CD4-positive, CD25-positive, alpha-beta regulatory T cell (primary cell): ENCODE measurements at places on chromosomes 4 and X. TPM values are rescaled to one million over a fixed set of nuclear protein-coding genes. Genes with fewer than 3 reads are reported as not detected.

GRCh38 chr4:175758050-175759024 is 53.7 kb downstream of the GPM6A start:
- H3K27ac ChIP-seq = no peak overlapping the region
- H3K27me3 ChIP-seq = no peaks in the 10 kb centered on the region

DNA sequence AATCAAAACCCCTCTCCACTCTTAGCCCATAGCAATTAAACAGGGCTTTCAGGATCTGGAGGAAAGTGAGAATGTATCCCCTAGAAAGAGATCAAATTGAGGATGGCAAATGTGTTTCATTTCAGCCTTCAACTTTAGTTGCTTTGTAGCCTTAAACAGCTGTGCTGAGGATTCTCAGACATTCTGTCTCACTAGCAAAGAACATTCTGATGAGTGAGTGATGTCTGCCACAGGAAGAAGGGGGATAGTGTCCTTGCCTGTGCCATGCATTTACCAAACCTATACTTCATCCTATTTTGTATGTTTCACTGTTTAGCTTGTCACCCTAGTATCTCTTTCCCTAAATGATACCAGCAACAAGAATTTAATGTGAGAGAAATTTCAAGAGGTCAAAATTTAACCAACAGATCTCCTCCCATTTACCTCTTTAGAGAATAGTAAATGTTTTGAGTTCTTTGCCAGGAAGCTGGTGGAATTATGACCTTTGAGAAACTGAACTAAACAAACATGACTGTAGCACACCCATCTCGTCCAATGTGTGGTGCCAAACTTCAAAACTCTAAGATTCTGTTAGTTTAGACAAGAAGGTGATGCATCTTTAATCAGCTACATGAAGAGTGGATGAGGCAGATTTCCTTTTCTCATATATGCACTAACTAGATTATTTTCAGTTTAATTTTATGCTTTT is 165.6 kb downstream of the PALLD start:
- H3K27ac ChIP-seq = no peak overlapping the region
- no peaks in the 10 kb centered on the region for H3K36me3 ChIP-seq
- H3K4me1 ChIP-seq = no peaks in the 10 kb centered on the region
- no peak for DNase-seq
- H3K4me3 ChIP-seq = no peak overlapping the region

GRCh38 chr4:57194068-57194611 is 84.0 kb upstream of the IGFBP7 start:
- no peaks in the 10 kb centered on the region for H3K27me3 ChIP-seq
- no peak for DNase-seq
- no peaks in the 10 kb centered on the region for H3K4me1 ChIP-seq
- H3K27ac ChIP-seq = no peak overlapping the region

GRCh38 chr4:165806613-165807012 is 66.4 kb upstream of the TLL1 start:
- H3K4me3 ChIP-seq = no peak overlapping the region
- no peaks in the 10 kb centered on the region for H3K4me1 ChIP-seq
- DNase-seq = no peak
- H3K36me3 ChIP-seq = no peaks in the 10 kb centered on the region
- H3K27me3 ChIP-seq = no peaks in the 10 kb centered on the region

- H3K27ac ChIP-seq = no peak overlapping the region
- no peaks in the 10 kb centered on the region for H3K36me3 ChIP-seq
- H3K4me3 ChIP-seq = no peak overlapping the region
Measured at GRCh38 chr4:189374176-189374575, 566.5 kb upstream of the FRG1 start.

DNA sequence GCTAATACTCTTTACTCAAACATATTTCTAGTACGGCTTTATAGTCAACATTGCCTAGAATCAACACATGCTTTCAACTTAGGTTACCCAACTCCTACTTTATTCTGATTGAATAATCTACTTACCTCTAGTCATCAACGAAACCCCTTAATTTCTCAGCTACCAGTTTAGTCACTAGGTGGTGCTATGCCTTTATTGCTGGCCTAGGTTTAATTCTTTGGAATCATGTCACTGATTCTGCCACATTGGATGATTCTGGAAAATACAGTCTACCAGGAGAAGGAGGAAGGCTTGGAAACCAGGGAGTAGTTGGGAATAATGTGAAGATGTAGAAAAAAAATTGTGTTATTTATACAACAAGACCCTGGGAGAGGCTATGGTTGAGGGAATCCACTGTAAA is 167.7 kb downstream of the DCAF12L2 start:
- H3K4me3 ChIP-seq = no peak overlapping the region
- no peaks in the 10 kb centered on the region for H3K27me3 ChIP-seq
- H3K27ac ChIP-seq = no peak overlapping the region
- no peaks in the 10 kb centered on the region for H3K36me3 ChIP-seq
- DNase-seq = peak; percentile 1

DNA sequence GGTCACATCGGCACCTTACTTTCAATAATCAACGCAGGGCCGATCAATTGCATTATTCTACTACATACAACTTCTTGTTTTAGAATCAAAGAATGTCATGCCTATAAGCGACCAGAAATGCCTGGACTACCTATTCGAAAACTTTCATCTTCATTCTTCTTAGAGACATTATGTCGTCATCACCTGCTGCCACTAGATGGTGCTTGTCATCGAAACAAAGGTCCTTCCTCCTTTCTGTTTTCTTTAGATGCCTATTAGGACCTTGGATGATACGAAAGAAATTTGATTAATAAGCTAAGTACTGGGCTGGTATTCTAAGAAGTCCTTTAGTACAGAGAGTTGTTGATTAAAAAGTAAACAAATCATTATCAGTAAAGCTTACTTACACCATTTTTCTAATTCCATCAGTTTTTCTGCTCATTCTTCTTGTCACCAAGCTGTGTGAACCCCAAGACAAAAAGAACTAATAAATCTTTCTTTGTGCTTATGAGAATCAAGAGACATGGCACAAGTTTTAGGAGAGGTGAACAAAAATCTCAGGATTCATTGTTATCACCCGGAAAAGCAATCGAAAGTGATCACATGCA is 154.5 kb upstream of the SLC4A4 start:
- no peak overlapping the region for H3K4me3 ChIP-seq
- no peak for DNase-seq
- H3K36me3 ChIP-seq = no peaks in the 10 kb centered on the region
- H3K4me1 ChIP-seq = peaks cover 18% of the 10 kb centered on the region
- peaks cover 37% of the 10 kb centered on the region for H3K27me3 ChIP-seq
- no peak overlapping the region for H3K27ac ChIP-seq

DNA sequence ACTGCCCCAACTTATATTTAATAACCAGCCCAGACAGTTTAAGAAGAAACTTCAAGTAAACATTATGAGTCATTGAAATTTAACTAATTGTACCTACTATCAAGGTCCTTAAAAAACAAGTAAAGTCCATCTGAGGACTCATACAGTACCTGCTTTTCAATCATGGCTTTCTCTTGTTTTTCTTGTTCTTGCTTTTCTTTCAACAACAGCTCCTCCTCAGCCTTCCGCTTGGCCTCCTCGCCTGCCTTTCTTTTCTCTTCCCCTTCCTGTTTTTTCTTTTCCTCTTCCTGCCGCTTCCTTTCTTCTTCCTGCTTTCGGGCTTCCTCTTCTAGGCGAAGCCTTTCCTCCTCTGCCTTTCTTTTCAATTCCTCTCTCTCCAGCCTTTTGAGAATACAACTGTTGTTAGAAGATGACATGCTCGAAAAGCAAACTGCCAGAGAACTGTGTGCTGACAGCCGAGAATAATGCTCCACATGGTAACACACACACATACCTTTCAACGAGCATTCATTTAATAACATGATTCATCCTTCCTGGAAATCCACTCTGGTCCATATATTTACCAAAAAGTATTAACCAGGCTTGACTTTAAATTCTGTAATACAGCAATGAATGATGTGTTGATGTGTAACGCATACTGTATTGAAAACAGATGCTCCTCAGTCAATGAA is 25.2 kb upstream of the BCLAF3 start:
- no peak for DNase-seq
- peaks cover 2% of the 10 kb centered on the region for H3K27me3 ChIP-seq
- no peaks in the 10 kb centered on the region for H3K36me3 ChIP-seq
- H3K27ac ChIP-seq = no peak overlapping the region
- no peak overlapping the region for H3K4me3 ChIP-seq

DNA sequence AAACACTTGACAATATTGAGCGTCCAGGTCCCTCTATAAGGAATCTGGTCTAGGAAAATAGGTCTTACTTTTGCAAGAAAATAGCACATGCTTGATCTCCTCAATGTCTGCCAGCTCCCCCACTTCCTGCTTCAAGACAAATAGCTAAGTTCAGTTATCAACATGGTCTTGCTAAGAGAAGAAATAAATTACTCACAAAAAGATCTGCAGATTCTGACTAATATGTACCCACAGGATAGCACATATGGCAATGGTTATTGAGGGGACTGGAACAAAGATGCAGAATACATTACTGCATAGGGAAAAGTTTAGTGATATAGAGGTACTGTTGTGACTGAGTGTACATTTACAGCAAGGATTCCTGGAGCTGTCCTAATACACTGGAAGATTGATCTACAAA is 457.5 kb upstream of the GRID2 start:
- H3K27me3 ChIP-seq = no peaks in the 10 kb centered on the region
- no peak for DNase-seq
- H3K27ac ChIP-seq = no peak overlapping the region
- no peaks in the 10 kb centered on the region for H3K36me3 ChIP-seq

- H3K27ac ChIP-seq = no peak overlapping the region
- no peaks in the 10 kb centered on the region for H3K4me1 ChIP-seq
- H3K36me3 ChIP-seq = no peaks in the 10 kb centered on the region
- DNase-seq = no peak
Measured at GRCh38 chrX:44483965-44484606, 58.6 kb downstream of the FUNDC1 start.

GRCh38 chrX:9403374-9403773 is 61.5 kb upstream of the TBL1X start:
- no peaks in the 10 kb centered on the region for H3K36me3 ChIP-seq
- H3K4me1 ChIP-seq = no peaks in the 10 kb centered on the region
- H3K27ac ChIP-seq = no peak overlapping the region
- no peaks in the 10 kb centered on the region for H3K27me3 ChIP-seq
- no peak for DNase-seq

DNA sequence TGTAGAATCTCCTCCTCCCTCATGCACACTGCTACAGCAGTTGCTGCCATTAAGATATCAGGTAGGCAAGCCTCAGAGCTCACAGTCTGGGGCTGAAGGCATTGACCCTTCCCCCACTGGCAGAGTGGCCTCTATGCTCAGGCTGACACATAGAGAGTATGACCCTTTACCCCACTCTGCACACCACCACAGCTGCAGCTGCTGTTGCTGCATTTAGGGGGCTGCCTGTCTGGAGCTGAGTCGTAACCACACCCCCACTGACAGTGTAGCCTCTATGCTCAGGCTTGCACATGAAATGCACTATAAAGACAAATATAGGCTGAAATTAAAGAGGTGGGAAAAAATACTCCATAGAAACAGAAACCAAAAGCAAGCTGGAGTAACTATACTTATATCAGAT is 289.3 kb upstream of the PABPC4L start:
- no peaks in the 10 kb centered on the region for H3K27me3 ChIP-seq
- no peak for DNase-seq
- H3K27ac ChIP-seq = no peak overlapping the region
- H3K4me3 ChIP-seq = no peak overlapping the region

- no peak for DNase-seq
- H3K27ac ChIP-seq = no peak overlapping the region
- H3K4me1 ChIP-seq = no peaks in the 10 kb centered on the region
- H3K36me3 ChIP-seq = no peaks in the 10 kb centered on the region
- H3K27me3 ChIP-seq = no peaks in the 10 kb centered on the region
Measured at GRCh38 chr4:157045507-157046127, 30.3 kb upstream of the GLRB start.

DNA sequence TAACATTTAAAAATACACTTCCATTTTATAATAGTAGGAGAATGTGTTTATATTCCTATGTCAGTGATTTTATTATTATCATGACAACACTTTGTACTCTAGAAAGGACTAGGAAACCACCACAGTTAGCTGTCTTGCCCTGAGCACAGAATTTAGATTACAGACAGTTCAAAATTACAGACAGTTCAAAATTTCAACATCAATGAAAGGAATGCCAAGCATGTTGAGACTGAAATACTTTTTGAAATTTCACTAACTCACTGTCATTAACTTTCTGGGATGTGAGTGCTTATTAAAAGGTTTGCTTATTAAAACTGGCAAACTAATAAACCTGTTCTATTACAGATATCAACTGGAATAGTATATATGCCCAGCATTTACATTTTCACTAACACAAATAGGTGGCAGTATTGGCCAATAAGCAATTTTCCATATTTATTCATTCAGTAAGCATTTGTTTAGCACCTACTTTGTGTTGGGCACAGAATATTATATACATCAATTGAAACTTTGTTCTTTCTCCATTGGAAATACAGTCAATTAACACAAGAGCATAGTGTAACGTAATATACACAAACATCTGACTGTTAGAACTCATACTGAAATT is 179.4 kb downstream of the FBXW7 start:
- no peak overlapping the region for H3K27ac ChIP-seq
- H3K27me3 ChIP-seq = no peaks in the 10 kb centered on the region
- no peaks in the 10 kb centered on the region for H3K36me3 ChIP-seq
- no peak for DNase-seq
- no peaks in the 10 kb centered on the region for H3K4me1 ChIP-seq

DNA sequence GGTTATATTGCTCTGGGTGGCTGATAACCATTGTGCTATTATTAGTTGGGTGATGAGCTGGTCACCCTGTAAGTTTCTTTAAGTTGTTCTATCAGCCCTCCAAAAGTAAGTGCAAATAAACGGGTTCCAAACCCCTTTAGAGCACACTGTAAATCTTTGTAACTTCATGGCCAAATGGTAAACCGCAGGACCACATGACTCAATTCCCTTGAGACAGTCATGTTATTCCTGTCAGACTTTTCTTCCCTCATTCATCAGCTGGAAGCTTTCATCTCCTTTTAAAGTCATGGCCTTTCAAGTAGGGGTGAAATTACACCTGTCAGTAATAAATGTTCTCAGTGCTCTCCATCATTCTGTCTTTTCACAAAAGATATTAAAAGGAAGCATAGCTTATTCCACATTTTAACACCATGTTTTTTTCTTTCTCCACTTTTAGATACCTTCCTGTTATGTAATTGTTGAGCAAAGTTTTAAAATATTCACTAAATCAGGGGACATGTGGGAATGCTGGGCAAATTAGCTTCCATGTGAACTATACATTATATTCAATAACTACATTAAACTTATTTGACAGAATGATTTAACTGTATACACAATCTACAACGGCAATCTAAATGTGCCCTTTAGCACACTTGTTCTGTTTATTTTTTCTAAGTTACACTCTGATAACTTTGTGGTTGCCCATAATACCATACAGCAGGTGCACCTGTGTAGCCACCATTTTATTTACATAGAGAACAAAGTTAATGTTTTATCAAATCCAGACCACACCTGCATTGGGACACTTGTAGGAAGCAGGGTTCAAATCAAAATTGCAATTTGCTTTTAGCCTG is 275.5 kb downstream of the CFAP299 start:
- peaks cover 2% of the 10 kb centered on the region for H3K27me3 ChIP-seq
- no peaks in the 10 kb centered on the region for H3K36me3 ChIP-seq
- no peak for DNase-seq
- H3K4me1 ChIP-seq = no peaks in the 10 kb centered on the region
- H3K27ac ChIP-seq = no peak overlapping the region
- no peak overlapping the region for H3K4me3 ChIP-seq

CFI gene
- not detected for polyA plus RNA-seq

CITED1 gene
- polyA plus RNA-seq = not detected

SLC10A6 gene
- polyA plus RNA-seq = not detected

MAGEA9B gene
- polyA plus RNA-seq = not detected

MMRN1 gene
- 2.0 TPM for polyA plus RNA-seq

RS1 gene
- polyA plus RNA-seq = not detected

FAM47C gene
- polyA plus RNA-seq = not detected

CYBB gene
- 0.60 TPM for polyA plus RNA-seq

LIN54 gene
- 9.3 TPM for polyA plus RNA-seq

TEC gene
- polyA plus RNA-seq = 1.2 TPM

MAGEC1 gene
- not detected for polyA plus RNA-seq

MAGEA12 gene
- polyA plus RNA-seq = not detected

HS3ST1 gene
- not detected for polyA plus RNA-seq
